ENCODE measurements at places on chromosomes 7 and 10.

GRCh38 chr10:74373059-74373458, 222.0 kb downstream of the ADK start:
- no peak for DNase-seq

DNA sequence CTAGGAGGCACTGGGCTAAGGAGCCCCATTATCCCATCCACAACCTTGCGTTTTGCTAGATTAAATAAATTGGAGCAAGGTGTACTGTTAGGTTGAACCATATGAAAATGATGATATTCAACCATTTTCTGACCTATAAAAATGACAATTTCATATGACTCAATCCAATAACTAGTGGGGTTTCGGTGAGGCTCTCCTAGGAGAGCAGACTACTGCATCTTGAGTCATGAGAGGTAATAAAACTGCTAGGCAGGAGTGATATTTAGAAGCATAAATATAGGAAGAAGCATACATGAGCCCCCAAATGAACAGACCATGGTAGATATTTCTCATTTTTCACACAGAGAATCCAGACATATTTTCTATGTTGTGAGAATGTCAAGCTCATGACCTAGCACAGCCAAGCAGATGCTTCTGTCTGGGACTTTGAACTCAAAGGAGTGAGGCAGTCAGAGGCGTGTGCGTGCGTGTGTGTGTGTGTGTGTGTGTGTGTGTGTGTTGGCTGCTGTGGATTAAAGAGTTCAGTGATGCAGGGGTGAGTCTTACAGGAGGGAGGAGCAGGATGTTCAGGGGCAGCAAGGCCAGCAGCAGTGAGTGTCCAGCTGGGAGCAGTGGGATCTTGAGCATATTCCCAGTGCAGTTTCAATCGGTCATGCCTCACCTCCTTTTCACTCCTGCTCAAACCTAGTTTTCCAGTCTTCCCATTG, 17.8 kb upstream of the WDR11 start:
- DNase-seq: no peak

DNA sequence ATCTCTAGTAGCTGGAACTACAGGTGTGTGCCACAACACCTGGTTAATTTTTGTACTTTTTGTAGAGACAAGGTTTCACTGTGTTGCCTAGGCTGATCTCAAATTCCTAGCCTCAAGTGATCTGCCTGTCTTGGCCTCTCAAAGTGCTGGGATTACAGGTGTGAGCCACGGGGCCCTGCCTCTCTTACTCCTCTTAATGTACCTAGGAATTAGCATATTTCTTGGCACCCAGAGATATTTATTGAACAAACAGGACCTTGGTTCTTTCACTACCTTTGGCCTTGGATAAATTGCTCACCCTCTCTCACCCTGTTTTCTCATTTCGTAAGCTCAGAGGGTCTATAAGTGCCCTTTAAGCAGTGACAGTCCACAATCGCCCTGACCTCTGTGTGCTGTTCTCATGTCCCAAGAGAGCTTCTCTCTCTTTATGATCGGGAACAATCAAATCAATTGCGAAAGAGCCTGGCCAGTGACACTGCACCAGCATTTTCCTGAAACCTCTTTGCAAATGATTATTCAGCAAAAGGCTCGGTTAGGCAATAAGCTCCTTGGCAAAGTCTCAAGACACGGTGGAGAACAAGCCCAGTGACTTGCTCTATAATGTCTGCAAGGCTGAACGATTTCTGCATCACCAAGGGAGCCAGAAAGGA, 117.7 kb downstream of the APBB1IP start:
- DNase-seq: no peak

- no peak for DNase-seq
Measured at GRCh38 chr7:133783276-133783675, 343.9 kb upstream of the LRGUK start.

DNA sequence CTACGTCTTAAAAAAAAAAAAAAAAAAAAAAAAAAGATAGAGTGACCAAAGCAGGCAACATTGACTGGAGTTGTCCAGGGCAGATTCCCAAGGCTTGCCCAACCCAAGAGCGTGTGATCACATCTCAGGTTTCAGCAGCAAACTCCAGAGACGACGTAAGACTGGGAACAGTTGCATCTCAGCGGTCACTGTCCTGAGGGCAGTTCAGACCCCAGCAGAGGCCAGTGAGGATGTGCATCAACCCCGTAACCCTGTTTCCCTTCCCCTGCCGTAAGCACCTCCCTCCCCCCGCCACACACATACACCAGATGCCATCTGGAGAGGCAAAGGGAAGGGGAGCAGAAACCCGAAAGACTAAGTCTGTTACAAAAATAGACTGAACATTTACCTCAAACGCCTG, 19.3 kb upstream of the TOMM7 start:
- no peak for DNase-seq

DNA sequence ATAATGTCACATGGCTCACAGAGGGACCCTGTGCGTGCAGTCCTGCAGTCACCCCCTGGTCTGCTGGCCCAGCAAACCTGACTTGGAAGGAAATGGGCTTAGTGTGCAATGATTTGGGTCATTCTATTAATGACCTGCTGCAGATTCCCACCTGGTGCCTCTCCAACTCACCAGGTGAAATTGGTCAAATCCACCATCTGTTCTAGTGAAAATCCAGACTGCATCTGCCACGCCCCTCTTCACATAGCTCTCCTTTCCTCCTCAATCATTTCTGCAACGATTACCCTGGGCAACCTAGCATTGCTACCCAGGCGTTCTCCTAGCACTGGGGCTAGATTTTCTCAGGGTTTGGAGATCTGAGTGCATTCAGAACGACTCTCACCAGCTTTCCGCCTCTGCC, 29.4 kb downstream of the SRRM3 start:
- no peak for DNase-seq

GRCh38 chr7:3162289-3162688, 118.6 kb upstream of the CARD11 start:
- no peak for DNase-seq

GRCh38 chr7:41694495-41694894, 8.4 kb downstream of the INHBA start:
- no peak for DNase-seq
